HS-5 (cell line): ENCODE measurements at places on chromosomes 6 and 20.

GRCh38 chr20:35497780-35498189 lies 31.7 kb downstream of the C20orf173 start:
- DNase-seq: no peak

- no peak for DNase-seq
Observed at GRCh38 chr6:118639054-118639964, 12.1 kb downstream of the CEP85L start.

- DNase-seq: no peak
Observed at GRCh38 chr6:13859871-13860555, 45.7 kb upstream of the MCUR1 start.

- DNase-seq: peak; percentile 78
Observed at GRCh38 chr20:35443003-35443402, 5.0 kb upstream of the GDF5 start.

DNA sequence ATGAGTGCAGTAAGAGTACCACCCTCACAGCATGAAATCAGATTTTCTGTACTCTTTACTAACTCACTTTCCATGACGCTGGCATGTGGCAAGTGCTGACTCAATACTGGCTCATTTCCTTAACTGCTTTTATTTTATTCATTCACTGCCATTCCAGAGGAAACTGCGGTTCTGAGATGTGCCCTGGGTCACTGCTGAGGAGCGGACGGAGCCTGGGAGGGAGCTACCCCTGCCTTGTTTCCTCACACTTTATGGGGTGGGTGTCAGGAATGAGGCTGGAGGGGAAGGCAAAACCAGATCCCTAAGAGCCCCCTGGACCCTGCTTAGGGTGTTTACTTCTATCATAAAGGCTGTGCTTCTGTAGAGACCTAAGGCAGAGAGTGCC lies 14.4 kb downstream of the NT5E start:
- peak; percentile 99 for DNase-seq

- no peak for DNase-seq
Observed at GRCh38 chr6:168073937-168074730, 4.9 kb downstream of the FRMD1 start.

- no peak for DNase-seq
Observed at GRCh38 chr6:76262240-76262639, 189.8 kb upstream of the IMPG1 start.

- DNase-seq: no peak
Observed at GRCh38 chr6:137734005-137734874, 132.8 kb upstream of the TNFAIP3 start.

DNA sequence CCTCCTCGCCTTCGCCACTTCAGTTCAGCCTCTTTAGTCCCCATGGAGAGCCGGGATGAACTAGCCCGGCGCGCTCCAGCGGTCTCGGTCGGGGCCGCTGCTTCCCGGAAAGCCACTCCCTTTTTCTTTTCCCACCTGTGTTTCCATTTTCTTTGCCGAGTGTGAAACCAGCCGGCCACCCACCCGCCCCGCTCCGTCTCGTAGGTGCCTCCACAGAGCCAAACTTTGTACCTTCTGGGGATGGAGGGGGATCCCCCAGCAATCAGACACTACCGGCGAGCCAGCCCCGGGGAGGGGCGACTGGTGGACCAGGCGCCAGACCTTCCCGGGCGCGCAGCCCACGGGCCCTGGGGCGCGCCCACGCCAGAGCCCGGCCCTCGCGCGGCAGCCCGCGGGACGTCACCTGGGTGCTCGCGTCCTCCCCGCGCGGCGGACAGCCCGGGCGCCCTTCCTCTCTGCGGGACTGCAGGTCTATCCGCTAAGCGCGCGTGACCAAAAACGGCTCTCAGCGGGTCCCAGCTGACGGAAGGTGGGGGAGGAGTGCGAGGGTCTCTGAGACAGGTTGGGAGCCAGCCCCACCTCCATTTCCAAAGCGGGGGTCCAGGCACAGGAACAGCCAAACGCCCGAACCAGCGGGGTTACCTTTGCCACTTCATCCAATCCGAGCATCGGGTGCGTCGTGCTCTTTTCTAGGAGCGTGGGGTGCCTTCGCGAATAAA lies at the start of gene MCHR2:
TSS of gene MCHR2 (minus strand) at position 691 of the 719 bp plus-strand sequence. CDS start 38,076 bp downstream, outside the sequence.
- no peak for DNase-seq

- no peak for DNase-seq
Observed at GRCh38 chr6:124517339-124517738, 444.9 kb upstream of the RNF217 start.

DNA sequence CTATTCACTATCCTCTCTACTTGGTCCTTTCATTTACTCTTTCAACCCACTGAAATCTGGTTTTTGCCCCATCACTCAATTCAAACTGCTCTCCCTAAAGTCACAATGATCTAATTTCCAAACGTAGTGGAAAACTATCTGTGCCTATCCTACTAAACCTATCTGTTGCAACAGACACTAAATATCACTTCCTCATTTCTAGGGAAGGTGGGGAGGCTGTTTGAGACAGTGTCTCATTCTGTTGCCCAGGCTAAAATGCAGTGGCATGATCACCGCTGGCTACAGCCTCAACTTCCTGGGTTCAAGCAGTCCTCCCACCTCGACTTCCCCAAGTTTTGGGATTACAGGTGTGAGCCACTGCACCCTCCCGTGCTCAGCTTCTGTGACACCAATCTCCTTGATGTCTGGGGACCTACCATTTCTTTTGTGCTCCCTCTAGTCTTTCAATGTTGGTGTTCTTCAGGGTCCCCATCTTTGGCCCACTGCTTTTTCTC lies 8.8 kb downstream of the RANBP9 start:
- no peak for DNase-seq

- DNase-seq: no peak
Observed at GRCh38 chr20:20489054-20489453, 121.2 kb downstream of the INSM1 start.

- no peak for DNase-seq
Observed at GRCh38 chr6:127298475-127298874, 31.8 kb downstream of the RNF146 start.

GRCh38 chr6:159969921-159970320 lies 1.0 kb downstream of the IGF2R start:
- DNase-seq: no peak

DNA sequence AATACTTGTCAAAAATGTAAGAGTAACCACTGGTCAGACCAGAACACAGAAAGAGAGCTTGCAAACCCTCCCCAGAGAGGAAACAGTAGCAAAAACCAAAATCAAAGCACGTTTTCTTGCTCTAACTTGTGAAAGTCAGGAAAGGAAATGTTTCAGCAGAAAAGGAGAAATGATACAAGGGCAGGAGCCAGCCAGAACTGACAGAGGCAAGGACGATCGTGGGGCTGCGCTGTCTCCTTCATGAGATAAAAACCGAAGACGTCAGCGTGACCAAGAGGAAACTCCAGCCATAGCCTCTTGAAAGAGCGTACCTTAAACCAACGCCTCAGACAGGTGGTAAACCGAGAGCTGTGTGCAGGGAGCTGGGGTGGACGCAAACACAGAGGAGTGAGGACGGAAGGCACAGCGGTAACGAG lies 27.5 kb downstream of the LAMA5 start:
- no peak for DNase-seq

DNA sequence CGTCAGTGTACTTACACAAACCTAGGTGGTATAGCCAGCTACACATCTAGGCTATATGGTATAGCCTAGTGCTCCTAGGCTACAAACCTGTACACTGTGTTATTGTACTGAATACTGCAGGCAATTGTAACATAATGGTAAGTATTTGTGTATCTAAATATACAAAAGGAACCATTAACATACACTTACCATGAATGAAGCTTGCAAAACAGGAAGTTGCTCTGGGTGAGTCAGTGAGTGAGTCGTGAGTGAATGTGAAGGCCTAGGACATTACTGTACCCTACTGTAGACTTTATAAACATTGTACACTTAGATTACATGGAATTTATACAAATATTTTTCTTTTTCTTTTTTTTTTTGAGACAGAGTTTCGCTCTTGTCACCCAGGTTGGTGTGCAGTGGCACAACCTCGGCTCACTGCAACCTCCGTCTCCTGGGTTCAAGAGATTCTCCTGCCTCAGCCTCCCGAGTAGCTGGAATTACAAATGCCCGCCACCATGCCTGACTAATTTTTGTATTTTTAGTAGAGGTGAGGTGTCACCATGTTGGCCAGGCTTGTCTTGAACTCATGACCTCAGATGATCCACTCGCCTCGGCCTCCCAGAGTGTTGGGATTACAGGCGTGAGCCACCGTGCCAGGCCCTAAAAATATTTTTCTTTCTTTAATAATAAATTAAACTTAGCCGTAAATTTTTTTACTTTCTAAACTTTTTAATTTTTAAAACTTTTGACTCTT lies 15.4 kb upstream of the KIAA1755 start:
- DNase-seq: peak; percentile 78

- no peak for DNase-seq
Observed at GRCh38 chr6:33632558-33633039, 11.5 kb downstream of the ITPR3 start.

- peak; percentile 13 for DNase-seq
Observed at GRCh38 chr6:101226677-101227135, 166.8 kb upstream of the GRIK2 start.

GRCh38 chr6:2782825-2783187 lies 17.6 kb downstream of the WRNIP1 start:
- DNase-seq: no peak

- DNase-seq: no peak
Observed at GRCh38 chr6:32982084-32982701, 13.8 kb downstream of the BRD2 start.

- DNase-seq: no peak
Observed at GRCh38 chr6:10422737-10423034, 7.8 kb upstream of the TFAP2A start.
